ENCODE measurements at places on chromosomes 6 and 20. TPM values are rescaled to one million over a fixed set of nuclear protein-coding genes. Genes with fewer than 3 reads are reported as not detected.

DNA sequence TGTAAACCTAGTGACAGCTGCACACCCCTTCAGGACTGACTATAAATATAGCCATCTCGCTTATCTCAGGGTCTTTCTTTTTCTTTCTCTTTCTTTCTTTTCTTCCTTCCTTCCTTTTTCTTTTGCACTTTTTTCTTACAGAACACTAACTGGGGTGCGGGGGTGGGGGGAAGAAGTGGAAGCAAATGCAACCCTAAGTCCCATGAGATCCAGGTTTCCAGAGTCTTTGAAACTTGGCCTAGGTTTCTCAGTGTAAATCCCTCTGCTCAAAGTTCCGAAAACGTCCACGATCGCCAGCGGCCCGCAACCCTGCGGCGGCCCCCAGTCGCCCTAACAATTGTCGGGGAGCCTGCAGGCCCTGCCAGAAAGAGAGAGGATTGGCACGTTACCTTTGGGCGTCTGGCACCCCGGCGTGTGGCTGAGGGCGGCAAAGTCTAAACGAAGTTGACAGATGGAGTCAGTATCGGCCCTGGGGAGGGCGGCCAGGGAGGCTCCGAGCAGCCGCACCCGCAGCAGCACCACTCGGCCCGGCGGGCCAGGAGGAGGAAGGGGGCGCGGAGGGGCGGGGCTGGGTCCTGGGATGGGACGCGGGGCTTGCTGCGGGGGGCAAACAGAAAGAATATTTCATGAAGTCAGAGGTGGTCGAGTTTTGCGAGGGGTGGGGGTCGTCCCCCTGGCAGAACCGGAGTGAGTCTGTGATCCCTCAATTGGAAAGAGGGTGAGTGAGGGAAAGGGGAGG lies 577 bp upstream of the FOXF2 start:
- H3K27me3 ChIP-seq, result peaks cover 77% of the 10 kb centered on the region
- H3K4me3 ChIP-seq, result no peak overlapping the region
- peaks cover 20% of the 10 kb centered on the region for H3K4me1 ChIP-seq
- peaks cover 2% of the 10 kb centered on the region for H3K36me3 ChIP-seq

Gene SIRPB1
- 1.5 TPM for total RNA-seq

GRCh38 chr6:163008626-163009025 lies 280.9 kb downstream of the PACRG start:
- H3K4me1 ChIP-seq, result no peaks in the 10 kb centered on the region
- H3K27me3 ChIP-seq, result peaks cover 3% of the 10 kb centered on the region
- no peak for DNase-seq
- no peak overlapping the region for H3K4me3 ChIP-seq
- H3K27ac ChIP-seq, result no peak overlapping the region

- H3K4me3 ChIP-seq, result no peak overlapping the region
- no peak for DNase-seq
- H3K27me3 ChIP-seq, result no peaks in the 10 kb centered on the region
Observed at GRCh38 chr6:158191032-158191431, 22.9 kb downstream of the GTF2H5 start.

DNA sequence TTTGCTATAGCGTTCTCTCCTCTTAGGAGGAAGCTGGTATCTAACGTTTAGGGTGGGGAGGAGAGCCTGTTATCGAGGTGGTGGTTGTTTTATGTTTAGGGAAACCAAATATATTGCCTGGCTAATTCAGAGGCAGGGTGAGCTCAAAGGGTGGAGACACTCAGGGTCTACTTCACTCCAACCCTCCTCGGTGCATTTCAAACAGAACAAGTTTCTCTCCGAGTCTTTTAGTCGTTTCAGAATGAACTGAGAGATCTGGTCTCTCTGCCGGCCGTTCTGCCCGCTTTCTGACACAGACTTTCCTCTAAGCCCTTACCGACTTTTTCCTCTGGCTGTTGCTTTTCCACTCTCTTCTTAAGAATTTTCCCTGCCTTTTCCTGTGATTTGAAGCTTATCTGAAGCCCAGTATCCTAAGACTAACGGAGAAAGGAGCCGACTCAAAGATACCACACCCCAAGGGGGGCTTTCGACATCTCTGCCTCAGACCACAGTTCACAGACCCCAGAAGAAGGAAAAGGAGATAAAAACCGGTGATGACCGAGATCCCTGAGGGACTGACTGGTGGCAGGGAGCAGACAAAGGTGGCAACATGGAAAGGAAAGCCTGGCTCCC lies 865 bp downstream of the STK38 start:
- peaks cover 30% of the 10 kb centered on the region for H3K36me3 ChIP-seq
- peak; percentile 41 for DNase-seq
- peaks cover 53% of the 10 kb centered on the region for H3K4me1 ChIP-seq
- H3K27me3 ChIP-seq, result no peaks in the 10 kb centered on the region
- peak overlapping the region; percentile 91 for H3K27ac ChIP-seq
- peak overlapping the region; percentile 97 for H3K4me3 ChIP-seq
